ENCODE measurements at places on chromosomes 3 and 15.

GRCh38 chr15:62752657-62753517 lies 289.7 kb upstream of the TPM1 start:
- no peak for DNase-seq

DNA sequence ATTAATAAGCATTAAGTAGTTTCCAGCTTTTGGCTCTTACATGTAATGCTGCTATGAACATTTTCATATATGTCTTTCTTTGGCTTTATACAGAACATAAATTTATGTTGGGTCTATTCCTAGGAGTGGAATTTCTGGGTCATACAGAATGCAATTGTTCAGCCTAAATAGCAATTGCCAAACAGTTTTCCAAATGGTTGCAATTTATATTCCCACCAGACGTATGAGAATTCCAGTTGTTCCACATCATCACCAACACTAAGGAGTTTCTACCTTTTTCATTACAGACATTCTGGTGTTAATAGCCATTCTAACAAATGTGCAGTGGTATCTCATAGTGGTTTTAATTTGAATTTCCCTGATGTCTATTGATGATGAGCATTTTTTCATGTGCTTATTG lies 160.1 kb upstream of the TMC3 start:
- DNase-seq = no peak

DNA sequence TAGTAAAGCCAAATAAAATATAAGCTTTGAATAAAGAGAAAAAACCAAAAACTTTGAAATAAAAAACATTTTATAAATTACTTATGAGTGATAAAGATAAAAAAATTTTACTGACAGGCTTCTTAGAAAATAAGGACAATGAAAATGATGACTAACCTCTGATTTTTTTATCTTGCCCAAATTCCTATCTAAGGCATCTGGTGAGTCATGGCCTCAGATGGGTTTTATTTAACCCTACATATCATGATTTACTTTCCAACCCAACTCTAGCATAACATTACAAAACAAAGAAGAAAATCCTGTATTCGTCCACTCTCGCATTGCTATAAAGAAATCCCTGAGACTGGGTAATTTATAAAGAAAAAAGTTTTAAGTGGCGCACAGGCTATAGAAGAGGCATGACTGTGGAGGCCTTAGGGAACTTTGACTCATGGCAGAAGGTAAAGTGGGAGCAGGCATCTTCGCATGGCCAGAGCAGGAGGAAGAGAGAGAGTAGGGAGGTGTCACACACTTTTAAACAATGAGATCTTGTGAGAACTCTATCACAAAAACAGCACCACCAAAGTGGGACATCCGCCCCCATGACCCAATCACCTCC lies 152.1 kb downstream of the NEK10 start:
- DNase-seq = no peak

DNA sequence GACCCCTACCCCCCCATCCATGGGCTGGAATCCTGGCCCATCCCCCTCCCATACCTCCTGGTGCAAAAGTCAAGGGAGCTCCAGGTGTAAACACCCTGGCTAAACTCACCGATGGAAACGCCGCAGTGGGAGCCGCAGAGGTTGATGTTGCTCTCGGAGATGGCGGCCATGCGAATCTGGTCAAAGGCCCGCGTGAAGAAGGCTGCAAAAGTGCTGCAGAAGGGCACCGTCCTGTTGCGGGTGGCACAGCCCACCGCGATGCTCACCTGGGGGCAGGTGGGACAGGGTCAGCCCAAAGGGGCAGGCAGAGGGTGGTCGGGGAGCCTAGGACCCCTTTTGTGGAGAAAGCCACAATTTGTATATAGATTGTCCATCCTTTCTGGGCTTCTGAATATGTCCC lies 26.7 kb downstream of the TKT start:
- peak; percentile 57 for DNase-seq

- DNase-seq = no peak
These were observed 589 bp upstream of the GPR27 start for GRCh38 chr3:71752831-71753700.

GRCh38 chr15:23857028-23857641 lies 170.0 kb upstream of the NDN start:
- no peak for DNase-seq

GRCh38 chr15:73125219-73125618 lies 73.0 kb downstream of the NEO1 start:
- no peak for DNase-seq

DNA sequence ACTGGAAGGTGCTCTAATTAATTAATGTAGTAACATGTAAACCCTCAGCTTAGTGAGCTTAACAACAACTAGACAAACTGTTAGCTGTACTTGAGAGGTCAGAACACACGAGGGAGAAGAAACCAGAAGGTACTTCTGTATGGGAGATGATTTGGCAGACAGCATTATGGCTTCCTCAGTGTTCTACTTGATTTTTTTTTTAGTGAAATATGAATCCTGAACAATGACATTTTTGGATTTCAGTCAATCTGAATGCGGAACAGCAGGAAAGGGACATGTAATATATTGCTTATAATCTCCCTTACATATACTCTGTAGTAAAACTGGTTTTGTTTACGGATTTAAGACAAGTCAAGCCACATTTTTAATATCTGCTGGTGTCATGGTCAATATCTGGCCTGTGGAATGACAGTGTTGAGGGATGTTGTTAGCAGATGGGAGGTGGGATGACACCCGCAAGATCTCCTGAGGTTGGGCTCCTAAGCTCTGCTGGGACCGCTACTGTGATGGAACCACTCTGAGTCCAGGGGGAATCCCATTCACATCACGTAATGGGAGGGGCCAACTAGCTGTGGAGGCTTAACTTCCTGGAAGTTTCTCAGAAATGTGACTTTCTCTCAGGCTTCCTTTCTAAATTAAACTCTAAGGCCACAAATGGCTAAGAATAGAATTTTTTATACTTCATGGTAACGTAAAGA lies 18.7 kb downstream of the TNFAIP8L3 start:
- DNase-seq = no peak

- DNase-seq = no peak
These were observed 294.4 kb downstream of the KBTBD8 start for GRCh38 chr3:67292356-67293121.

GRCh38 chr3:150022381-150023238 lies 51.9 kb upstream of the PFN2 start:
- DNase-seq = no peak

- DNase-seq = peak; percentile 70
These were observed 140.7 kb upstream of the MEF2A start for GRCh38 chr15:99424978-99425656.

GRCh38 chr3:138441742-138442141 lies 7.3 kb downstream of the ESYT3 start:
- DNase-seq = no peak

GRCh38 chr3:61666615-61667330 lies 105.4 kb downstream of the PTPRG start:
- DNase-seq = no peak

GRCh38 chr3:109118584-109118983 lies 650 bp upstream of the MORC1 start:
- DNase-seq = no peak

DNA sequence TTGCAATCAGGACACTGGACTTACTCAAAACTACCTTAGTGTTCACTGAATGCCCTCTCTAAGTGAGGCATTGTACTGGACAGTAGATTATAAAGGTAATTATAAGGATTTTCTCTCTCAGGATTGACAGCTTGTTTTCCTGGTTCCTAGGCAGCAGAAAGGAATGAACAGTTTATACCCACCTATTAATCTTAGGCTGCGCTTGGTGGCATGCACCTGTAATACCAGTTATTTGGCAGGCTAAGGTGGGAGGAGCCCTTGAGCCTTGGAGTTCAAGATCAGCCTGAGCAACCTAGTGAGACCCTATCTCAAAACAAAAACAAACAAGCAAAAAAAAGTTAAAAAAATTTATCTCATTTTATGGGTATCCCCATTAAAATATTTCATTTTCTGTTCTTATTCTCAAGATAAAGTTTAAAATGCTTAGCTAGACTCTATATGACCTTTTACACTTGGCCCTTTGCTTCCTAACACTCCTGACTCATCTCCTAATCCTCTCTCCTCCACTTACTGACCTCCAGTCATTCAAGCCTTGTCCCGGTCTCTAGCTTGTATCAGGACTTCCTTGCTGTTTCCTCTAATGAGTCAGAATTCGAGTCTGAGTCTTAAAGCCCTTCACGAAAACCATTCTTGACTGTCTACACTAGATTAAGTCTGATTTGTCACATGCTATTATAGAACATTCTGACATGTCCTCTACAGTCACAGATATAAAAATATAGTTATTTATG lies 348.6 kb downstream of the NLGN1 start:
- no peak for DNase-seq

GRCh38 chr3:71598292-71598691 lies 14.8 kb upstream of the FOXP1 start:
- no peak for DNase-seq

DNA sequence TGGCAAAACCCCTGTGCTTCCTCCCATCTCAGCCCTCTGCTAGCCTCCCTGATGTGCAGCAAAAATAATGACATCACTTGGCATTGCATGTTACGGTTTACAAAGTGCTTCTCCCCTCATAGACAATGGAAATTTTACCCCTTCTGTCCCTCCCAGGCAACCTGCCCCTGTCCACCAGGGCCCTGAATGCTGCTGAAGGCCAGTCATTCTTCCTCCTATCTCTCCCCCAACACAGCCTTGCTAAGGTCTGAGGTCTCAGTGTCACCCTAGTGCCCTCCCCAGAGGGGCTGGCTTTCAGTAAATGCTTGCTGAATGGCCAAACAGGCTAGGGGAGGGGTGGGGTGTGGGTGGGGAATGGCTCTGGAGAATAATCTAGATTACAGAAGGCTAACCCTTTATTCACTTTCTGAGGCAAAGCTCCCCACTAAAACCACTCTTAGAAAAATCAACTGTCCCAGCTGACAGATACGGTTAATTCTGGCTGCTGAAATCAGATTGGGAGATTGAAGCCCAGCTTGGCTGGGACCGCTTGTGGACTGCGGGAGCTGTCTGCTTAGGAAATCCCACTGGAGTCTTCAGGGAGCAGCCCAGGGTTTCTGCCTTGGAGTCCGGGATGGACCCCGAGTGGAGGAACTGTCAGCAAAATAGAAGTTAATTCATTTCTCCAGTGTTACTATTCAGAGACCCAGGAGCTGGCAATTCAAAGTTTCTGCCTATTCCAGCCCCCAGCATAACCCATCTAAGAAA lies 22.9 kb downstream of the ANP32A start:
- DNase-seq = no peak

DNA sequence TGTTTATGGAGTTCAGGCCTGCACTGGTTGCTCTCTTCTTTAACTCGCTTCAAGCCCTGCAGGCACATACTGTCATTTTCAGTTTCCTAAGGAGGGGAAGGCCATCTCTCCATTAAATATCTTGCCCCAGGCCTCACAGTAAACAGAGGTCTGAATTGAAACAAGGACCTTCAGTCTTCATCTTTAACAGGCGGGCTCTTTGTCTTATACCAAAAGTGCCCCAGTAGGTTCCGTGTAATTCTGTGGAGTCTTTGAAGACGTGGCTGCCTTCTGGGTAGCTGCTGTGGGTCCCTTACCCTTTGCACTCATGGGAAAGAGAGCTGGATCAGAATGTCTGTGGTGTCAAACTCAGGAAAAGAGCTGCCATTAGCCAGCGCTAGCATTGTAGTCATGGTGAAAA lies 161.2 kb downstream of the APBA2 start:
- no peak for DNase-seq

DNA sequence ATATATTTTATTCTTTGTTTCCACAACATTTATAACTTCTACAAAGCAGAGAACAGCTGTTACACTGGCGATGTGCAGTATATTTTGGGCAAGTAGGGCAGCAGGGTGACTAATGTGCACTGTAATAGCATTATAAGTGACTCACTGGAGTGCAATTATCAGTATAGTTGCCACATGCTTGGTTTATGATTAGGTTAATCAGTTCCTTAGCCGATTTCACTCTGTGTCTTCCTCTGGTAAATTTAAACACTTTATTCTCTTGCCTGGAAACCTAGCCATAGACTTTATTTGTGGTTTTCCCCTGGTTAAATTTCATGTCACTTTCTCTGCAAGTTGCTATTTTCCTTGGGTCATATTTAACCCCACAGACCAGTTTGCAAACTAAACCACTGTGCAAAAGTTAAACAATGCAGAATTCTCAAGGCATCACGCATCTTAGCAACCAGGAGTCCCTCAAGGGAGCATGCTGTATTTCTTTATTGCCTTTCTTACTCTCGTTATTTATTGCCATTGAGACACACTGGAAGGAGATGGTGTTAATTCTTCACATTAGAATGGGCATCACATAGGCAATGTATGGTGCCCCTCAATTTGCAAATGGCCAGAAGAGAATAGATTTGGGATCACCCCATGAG lies 690.2 kb upstream of the DPPA4 start:
- DNase-seq = no peak

DNA sequence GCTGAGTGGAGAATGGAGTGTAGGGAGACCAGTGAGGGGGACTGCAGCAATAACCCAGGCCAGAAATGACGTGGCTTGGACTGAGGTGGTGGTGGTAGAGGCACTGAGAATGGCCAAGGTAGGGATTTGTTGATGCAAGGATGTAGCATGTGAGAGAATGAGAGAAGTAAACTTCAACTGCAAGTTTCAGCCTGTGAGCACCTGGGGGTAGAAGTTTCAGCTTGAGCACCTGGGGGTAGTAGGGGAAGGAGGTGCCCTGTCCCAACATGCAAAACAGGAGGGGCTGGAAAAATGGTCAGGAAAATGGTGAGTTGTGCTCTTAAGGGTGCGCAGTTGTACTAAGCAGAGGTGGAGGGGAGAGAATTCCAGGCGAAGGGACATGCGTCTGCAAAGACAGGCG lies 31.0 kb downstream of the IL16 start:
- DNase-seq = no peak

DNA sequence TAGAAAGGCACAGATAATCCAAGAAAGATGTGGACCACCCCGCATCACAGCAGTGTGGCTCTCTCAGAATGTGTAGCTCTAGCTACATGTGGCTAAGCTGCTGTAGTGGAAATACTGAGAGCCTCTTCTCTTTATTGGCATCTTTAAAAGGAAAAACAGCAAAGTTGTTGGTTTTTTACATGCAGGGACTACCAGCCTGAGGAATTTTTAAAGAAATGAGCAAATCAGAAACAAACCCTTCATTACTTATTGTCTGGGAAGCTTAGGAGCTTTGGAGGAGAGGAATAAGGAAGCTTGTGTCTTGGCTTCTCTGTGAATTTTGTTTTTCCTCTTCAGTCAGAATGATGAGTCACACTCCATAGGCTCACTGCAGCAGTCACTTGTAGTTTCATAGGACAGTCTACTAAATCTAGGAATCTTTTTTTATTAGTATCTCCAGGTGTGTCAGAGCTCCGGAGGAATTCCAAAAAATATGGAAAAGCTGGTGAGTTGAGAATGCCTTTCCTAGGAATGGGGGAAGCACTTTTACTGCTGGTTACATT lies 27.5 kb downstream of the POLG start:
- no peak for DNase-seq

GRCh38 chr15:32887090-32887489 lies 169.3 kb downstream of the GREM1 start:
- DNase-seq = no peak

- no peak for DNase-seq
These were observed 2.3 kb upstream of the CYP1A2 start for GRCh38 chr15:74746389-74746788.

GRCh38 chr3:119408243-119408950 lies 55.0 kb downstream of the TMEM39A start:
- DNase-seq = no peak

- no peak for DNase-seq
These were observed 173.0 kb downstream of the LPP start for GRCh38 chr3:188326968-188327367.

GRCh38 chr3:197758512-197758911 lies 8.8 kb downstream of the FYTTD1 start:
- DNase-seq = no peak

GRCh38 chr3:10505791-10506585 lies 602 bp upstream of the ATP2B2 start:
- DNase-seq = no peak

All from spleen (tissue), 13 donors.